ENCODE measurements at places on chromosomes 6 and 20.

- DNase-seq: no peak
Observed at GRCh38 chr20:63041776-63042175, 35.0 kb upstream of the BHLHE23 start.

DNA sequence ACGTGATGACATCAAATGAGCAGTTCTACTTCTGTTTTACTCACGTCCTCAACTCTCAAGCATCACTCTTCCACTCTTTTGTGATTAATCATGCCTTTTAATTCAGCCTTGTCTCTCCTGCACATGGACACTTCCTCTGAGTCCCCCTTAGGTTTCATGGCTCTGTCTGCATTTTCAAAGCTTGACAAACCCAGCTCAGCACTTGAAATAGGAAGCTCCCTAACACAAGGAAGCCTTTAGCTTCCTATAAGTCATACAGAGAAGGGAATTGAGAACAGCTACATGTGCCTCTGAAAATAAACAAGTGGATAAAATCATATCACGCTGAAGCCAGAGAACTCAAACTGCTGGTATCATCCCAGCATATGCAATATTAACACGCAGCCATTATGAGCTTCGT lies 21.2 kb downstream of the KIF16B start:
- peak; percentile 47 for DNase-seq

DNA sequence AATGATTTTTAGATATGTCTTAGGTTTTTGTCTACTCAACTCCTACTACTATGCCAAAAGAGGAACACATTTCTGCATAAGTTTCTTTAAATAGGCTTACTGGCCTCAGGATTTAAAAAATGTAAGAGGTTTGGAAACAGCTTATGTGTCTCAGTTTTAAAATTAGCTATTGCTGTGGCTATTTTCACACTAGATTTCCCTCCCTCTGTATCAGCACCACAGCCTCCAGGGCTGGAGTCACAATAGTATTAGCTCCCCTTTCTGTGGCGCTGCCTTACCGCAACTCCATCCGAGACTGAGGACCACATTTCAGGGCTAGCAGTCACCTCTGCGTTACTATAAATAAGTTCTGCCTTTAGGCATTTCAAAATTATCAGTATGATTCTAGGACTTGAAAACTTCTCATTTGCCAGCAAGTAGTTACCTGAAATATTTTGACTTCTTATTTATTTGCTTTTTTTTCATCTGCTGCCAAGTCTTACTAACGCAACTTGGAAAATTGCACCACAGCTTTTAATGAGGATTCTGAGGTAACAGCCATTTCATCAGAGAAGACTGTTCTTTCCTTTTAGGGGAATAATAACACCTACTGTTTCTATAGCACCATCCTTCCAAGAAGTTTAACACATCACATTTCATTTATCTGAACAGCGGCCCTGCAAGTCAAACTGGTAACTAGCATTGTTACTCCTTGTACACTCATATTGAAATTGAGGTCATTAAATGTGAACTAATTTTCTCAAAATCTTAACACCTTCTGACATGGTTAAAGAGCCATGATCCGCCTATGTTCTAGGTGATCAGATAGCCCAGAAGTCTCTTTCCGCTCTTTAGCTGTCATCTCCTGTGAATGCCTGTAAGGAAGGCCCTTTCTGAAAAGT lies 105.9 kb downstream of the GJA10 start:
- DNase-seq: peak; percentile 57

GRCh38 chr6:166877906-166878305 lies 78.4 kb downstream of the RNASET2 start:
- DNase-seq: no peak

DNA sequence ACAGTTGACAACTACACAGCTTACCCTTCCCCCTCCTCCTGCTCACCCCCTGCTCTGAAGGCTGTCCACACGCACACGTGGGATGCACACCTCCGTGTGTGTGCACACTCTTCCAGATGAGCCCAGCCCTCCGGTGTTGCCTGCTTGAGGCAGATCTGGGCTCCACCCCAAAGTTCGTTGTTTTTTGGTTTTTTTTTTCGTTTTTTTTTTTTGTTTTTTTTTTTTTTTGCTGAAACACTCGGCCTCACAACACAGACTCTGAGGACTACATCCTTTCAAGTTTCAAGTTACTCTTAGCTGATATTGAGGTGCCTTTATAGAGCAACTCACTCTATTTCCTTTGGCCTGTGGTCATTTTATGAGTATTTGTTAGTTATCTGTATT lies 88.2 kb downstream of the RREB1 start:
- DNase-seq: no peak

- DNase-seq: no peak
Observed at GRCh38 chr6:108293527-108294296, 1.1 kb upstream of the AFG1L start.

- DNase-seq: no peak
Observed at GRCh38 chr20:37438464-37439222, 82.4 kb upstream of the NNAT start.

- no peak for DNase-seq
Observed at GRCh38 chr20:15817351-15817750, 755.9 kb downstream of the KIF16B start.

DNA sequence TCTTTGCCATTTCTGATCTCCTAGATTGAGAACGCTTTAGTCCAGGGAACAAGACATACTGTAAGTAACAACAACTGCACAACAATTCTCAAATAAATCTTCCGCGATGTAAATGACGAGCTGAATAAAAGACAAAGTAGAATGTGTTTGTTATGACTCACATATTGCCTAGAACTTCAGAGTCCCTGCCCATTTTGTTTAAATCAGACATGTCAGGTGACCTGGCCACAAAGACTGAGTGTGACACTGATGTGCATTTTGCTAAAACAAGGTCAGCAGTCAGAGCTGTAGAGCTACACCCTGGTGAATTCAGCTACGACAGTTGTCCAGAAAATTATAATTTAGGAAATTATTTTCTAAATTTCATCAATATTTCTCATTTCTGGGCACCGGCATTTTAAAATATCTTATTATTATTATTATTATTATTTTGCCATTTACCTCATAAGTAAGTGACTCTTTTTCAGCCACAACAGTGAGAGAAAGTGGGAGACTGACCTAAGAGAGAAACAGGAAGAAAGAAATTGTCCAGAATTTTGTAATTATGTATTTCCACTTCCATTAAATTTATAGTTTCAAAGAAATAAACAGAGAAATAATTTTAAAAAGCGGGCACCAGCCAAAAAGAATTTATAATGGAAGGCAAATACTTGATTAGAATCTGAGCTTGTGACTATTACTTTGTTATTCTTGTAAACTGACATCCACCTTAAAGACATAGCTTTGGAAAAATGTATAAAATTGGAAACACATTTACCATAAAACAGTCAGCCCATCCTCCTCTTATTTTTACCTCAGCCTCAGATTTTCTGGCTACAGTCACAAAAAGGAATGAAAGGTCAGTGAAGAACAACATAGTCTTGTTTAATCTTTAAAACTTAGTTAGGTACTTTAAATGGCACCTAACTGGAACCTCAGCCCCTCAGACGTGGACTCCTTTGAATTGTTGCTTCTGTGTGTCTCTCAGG lies 157.0 kb upstream of the CITED2 start:
- no peak for DNase-seq

DNA sequence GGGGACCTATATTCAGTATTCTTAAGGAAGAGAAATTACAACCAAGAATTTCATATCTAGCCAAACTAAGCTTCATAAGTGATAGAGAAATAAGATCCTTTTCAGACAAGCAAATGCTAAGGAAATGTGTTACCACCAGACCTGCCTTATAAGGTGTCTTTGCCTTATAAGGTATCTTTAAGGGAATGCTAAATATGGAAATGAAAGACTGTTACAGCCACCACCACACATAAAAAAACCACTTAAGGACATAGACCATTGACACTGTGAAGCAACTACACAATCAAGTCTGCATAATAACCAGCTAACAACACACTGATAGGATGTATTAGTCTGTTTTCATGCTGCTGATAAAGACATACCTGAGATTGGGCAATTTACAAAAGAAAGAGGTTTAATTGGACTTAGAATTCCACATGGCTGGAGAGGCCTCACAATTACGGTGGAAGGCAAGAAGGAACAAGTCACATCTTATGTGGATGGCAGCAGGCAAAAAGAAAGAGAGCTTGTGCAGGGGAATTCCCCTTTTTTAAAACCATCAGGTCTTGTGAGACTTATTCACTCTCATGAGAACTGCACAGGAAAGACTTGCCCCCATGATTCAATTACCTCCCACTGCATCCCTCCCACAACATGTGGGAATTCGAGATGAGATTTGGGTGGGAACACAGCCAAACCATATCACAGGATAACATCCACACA lies 119.2 kb upstream of the LAMA2 start:
- DNase-seq: no peak

- no peak for DNase-seq
Observed at GRCh38 chr20:40957265-40957760, 71.3 kb upstream of the TOP1 start.

DNA sequence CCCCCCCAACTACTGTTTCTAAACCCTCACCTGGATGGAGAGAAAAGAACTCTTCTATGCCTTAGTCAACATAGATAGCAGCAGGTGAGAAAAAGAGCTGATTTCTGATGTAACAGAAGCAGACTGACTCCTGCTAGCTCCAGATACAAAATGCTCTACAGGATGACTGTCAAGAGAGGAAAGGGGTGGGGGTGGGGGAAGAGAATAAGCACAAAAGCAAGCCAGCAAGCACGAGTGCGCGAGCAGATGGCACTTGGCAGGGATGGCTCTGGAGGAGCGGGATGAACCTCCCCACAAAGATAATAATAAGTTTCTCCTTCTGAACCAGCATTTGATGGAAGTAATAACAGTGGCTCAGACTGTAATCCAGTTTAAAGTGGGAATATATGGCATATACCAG lies 45.6 kb upstream of the SPDEF start:
- no peak for DNase-seq

- DNase-seq: no peak
Observed at GRCh38 chr20:32779500-32780211, 17.5 kb downstream of the DNMT3B start.

DNA sequence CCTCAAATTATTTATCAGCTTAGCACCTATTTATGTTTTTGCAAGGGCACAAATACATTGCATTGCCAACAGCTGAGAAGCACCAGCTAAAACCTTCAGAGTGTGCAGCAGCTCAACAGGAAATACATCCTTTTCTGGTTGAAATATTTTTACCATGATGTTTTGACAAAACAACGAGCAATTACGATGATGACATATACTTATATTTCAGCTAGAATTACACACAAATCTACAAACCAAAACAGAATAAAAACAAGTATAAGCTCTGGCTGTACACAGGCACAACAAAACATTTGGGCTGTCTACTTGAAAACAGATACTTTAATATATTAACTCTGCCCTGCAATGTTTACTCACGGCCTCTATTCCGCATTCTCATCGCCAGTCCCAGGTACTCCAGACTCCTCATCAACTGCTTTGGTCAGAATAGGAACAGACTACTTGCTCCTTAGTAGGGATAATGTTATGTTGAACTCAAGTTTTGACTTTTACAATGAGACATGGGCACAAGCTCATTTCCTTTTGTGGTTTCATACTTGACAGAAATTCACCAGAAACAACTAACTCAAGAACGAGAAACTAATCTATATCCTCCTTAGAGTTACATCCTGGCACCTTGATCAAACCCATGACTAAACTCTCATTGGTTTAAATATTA lies 377.6 kb downstream of the ESR1 start:
- no peak for DNase-seq

GRCh38 chr20:10761232-10761631 lies 87.4 kb upstream of the JAG1 start:
- DNase-seq: no peak

DNA sequence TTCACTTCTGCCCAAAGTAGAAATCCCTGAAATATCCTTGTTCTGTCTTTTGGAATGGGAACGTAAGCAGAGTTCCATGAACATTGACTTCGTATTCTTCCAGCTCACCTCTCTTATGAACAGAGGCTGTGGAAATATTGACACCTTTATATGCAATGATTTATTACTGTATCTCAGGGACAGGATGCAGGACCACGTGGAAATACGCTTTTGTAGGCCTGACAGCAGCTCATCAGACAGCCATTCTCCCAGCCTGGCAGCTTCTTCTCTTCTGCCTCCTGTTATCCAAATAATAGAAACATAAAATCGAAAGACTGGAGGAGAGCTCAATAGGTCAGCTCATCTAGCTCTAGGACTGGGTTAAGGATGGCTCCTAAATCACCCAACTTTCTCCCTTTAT lies 106.2 kb upstream of the DTNBP1 start:
- no peak for DNase-seq

DNA sequence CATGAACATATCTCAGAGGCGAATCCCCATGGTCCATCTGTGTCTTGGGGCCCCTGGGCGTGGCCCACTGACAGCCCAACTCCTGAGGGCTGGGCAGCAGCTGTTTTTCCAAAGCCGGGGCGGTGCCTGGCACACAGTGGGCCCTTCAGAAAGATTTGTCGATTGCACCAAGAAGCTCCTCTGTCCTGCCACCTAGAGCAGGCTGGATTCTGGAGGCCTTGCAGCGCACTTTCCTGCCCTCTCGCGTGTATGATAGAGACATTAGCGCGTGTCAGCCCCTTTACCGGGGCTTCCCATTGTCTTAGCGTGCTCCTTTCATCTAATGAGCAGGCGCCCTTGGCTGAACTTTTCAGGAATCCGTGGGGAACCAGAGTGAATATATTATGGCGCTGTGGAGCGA lies 45.4 kb downstream of the CDH4 start:
- no peak for DNase-seq

GRCh38 chr6:135212935-135213334 lies 31.8 kb downstream of the MYB start:
- DNase-seq: no peak

DNA sequence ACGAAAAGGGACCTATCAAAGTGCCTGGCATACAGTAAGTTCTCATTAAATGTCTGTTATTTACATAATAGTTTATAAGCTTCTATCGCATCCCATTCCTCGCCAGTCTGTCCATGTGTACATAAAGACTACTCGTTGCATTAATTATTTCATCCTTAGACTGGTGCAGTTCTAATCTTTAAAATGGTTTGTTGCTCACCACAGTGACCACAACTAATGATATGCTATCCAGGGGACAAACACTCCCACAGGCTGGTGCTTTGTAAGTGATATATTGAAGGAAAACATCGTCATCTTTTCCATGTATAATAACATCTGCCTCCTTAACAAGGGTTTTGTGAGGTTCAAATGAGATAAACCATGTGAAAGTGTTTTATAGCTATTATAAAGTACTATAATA lies 39.0 kb upstream of the HBS1L start:
- DNase-seq: no peak

- DNase-seq: no peak
Observed at GRCh38 chr20:61024390-61024789, 227.7 kb upstream of the CDH4 start.

DNA sequence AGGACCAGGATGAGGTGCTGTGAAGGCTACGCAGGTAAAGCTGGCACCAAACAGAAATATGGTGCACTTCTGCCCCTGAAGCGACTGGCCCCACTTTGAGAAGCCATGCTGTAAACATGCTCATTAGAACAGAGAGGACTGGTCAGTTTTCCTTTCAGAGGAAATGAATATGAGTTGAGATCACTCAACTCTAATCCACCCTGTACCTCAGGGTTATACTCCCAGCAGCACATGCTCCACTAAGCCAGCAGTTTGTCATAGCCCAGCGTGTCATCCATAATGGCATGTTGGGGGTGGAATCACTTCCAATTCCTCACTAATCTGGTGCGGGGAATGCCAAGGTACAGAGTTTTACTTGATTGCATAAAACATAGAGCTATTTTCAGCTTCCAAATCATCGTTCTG lies 98.1 kb downstream of the HIVEP2 start:
- no peak for DNase-seq

Data from suppressor macrophage (primary cell).